ENCODE measurements at places on chromosomes 11 and 22. TPM values are rescaled to one million over a fixed set of nuclear protein-coding genes. Genes with fewer than 3 reads are reported as not detected.

Gene KCNQ1OT1
- total RNA-seq, result 2.0 TPM

Gene FGF4
- total RNA-seq, result not detected

Gene WNT11
- 8.7 TPM for total RNA-seq

Gene FOSL1
- 3.9 TPM for total RNA-seq

Gene CRYAB
- total RNA-seq, result 113 TPM

Gene CD6
- total RNA-seq, result 3.9 TPM

Gene OTOG
- total RNA-seq, result not detected

All from upper lobe of right lung (tissue), 1 donor.